NB4 (cell line): ENCODE measurements at places on chromosomes 6 and 20.
A peak's percentile ranks its signal among the peaks of the same experiment; 100 is the strongest.

GRCh38 chr20:23161968-23162696, 76.0 kb upstream of the CD93 start:
- DNase-seq: peak; percentile 68

GRCh38 chr20:2946988-2947961, 74.0 kb downstream of the PTPRA start:
- peak; percentile 94 for DNase-seq

- DNase-seq: no peak
Observed at GRCh38 chr6:16949716-16950115, 152.1 kb upstream of the STMND1 start.

DNA sequence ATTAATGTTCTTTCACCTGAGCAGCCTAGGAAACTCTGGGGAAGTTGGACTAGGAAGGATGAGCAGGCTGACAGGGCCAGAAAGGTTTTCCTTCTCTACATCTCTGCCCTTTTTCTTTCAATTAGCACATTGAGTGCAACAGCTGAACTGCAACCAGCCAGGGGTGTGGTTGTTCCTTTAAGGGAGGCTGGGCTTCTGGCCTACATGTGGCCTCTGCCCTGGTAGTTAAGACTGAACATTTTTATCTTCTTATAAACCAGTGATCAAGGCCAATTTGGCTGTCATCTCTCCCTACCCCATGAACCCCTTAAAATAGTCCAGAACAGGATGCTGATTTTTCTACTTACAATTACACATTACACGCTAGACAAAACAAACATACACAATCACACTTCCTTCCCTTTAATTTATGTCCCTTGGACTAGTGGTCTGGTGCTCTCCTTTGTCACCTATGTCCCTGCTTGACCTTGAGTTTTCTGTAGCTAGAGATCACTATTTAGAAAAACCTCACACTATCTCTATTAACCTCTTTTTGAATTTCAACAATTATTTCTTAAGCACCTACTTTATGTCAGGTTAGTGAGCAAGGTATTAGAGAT, 60.3 kb downstream of the RNF217 start:
- DNase-seq: no peak

- no peak for DNase-seq
Observed at GRCh38 chr6:52081237-52081636, 6.2 kb downstream of the PKHD1 start.

- DNase-seq: no peak
Observed at GRCh38 chr6:137167702-137168377, 5.6 kb downstream of the IL22RA2 start.

DNA sequence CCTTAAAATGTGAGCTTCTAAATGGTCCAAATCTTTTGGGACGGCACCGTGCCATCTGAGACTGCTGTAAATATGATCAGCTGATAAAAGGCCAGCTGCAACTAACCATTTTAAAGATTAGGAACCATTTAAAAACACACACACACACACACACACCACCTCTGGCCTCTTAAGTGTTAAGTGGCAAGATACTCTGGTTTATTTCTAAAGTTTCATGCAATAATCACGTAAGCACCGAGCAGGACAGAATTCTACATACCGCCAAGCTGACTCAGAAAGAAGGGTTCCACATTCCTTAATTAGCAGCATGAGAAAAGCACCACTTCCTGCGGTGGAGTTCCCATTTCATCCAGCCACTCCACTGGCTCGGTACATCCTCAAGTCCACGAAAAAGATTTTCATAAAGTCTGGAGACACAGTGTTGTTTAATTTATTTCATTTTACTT, 17.8 kb upstream of the ZNF217 start:
- peak; percentile 70 for DNase-seq

DNA sequence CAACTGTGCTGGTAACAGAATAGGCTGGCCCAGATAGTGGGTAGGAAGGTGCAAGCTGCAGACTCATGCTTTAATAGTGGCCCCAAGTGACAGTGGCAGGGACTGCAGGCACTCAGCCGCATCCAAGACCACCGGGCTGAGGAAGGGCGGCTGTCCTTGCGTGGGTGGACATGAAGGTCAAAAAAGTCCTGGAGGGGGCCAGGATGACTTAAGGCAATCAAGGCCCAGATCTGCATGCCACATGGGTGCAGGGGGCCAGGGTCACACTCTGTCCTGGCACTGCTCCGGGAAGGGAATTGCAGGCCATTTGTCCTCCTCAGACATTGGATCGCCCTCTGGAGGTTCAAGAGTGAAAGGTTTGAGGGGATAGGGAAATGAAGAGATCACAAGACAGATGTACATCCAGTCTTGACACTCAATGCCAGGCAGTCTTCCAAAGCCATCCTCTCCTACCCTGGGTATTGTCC, 10.4 kb upstream of the VNN2 start:
- peak; percentile 58 for DNase-seq

DNA sequence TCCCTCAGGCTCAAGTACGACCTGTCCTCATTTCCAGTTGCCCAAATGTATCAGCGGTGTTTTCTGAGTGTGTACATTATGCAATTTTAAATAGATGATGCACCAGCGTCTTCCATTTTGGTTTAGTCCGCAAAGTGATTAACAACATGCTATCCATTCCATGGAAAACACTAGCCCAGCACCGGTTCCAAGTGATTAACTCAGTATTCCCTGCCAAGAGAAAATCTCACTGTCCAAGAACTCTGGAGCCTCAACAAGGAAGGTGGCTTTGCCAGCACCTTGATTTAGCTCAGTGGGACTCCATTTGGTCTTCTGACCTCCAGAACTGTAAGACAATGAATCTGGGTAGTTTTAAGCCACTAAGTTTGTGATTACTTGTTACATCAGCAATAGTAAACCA, 107.2 kb downstream of the FOXC1 start:
- DNase-seq: no peak

- DNase-seq: peak; percentile 95
Observed at GRCh38 chr6:31660381-31661261, at the start of gene C6orf47. Gene C6orf47, minus strand, starts transcription at chr6:31660778. Its CDS starts 831 bp downstream, at chr6:31659947.

DNA sequence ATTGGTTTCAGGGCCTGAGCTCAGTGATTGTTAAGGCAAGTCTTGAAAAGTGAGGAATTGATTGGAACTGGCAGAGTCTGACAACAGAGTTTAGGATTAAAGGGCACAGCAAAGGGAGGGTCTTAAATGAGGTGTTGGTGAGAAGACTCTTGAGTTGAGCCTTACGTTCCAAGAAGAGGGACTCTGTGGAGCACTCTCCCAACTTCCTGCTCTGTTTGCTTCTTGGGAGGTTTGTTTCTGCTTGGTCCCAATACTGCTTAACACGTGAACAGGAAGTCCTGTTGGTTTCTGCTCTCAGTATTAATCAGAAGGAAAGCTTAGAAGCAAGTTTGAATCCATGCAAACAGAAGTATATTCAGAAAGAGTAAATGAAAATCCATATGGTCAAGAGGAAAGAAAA, 15.6 kb upstream of the SYNDIG1 start:
- no peak for DNase-seq

GRCh38 chr6:24584382-24584720, 61.6 kb downstream of the KIAA0319 start:
- DNase-seq: no peak

GRCh38 chr6:106564476-106564875, 64.8 kb downstream of the RTN4IP1 start:
- DNase-seq: no peak

DNA sequence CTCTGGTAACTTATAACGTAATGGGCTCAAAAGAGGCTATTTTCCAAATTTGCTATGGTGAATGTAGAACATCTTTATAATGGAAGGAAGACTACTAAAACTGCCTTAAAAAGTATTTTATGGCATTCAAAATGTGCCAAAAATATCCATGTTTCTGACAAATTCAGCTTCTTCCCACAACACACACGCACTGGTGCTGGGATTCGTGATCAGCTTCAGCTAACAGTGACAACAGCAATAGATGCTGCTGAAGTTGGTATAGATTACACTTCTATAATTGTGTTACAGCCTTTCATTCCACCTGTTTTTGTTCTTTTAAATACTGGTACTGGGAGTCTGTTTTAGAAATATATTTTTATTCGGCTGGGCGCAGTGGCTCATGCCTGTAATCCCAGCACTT, 19.0 kb downstream of the NUDT3 start:
- DNase-seq: no peak

DNA sequence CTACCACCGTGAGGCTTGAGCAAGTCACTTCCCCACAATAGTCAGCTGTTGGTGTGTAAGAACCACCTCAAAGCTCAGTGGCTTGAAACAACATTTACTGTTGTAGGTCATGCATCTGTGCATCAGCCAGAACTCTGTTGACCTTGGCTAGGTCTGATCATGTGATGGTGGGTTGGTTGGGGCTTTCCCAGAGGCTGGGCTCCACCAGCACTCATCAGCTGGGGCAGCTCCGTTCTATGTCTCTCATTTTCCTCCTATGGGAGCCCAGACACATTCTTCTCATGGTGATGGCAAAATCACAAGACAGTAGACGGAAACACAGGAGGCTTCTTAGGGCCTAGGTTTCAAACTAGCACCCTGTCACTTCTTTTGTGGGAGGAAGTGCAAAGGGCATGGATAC, 42.8 kb upstream of the PSMF1 start:
- no peak for DNase-seq

DNA sequence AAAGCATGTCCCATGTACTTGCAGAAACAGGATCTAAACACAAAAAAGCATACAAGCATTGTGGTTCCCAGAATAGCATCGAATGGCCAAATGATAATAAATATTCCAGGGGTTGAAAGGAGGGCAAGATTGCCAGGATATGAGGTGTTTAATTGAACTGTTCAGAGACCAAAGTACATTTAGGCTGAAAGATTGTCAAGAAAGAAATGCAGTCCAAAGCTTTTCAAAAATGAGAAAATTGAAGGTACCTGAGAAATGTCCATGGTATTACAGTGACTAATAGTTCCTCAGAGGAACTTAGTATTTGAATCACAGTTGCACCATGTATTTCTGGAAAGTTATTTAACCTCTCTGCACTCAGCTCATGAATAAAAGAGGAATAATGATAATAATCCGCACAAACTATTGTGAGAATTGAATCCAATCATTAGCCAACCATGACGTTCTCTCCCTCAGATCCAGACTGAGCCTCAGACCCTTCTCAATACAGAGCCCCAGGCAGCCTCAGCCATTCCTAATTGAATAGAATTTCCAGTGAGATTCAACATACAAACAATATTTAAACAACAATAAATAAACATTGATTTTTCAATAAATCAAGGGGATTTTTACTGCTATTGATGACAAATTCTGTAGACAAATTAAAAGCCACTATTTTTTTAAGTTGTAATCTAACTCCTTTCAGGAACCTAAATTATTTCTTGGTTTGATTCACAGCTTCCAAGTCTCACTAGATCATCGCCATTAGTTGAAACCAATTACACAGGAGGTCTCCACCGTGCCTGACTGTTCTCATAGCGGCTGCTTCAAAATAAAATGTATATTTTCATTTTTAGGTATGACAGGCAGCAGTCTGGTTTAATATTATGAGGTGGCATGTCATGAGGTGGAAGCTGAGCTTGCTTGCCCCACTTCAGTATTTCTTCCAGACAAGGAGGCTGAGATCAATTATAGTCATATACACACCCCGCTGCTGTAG, 144.3 kb upstream of the TENT5A start:
- no peak for DNase-seq

GRCh38 chr20:44264287-44264686, 17.2 kb downstream of the GDAP1L1 start:
- peak; percentile 38 for DNase-seq

DNA sequence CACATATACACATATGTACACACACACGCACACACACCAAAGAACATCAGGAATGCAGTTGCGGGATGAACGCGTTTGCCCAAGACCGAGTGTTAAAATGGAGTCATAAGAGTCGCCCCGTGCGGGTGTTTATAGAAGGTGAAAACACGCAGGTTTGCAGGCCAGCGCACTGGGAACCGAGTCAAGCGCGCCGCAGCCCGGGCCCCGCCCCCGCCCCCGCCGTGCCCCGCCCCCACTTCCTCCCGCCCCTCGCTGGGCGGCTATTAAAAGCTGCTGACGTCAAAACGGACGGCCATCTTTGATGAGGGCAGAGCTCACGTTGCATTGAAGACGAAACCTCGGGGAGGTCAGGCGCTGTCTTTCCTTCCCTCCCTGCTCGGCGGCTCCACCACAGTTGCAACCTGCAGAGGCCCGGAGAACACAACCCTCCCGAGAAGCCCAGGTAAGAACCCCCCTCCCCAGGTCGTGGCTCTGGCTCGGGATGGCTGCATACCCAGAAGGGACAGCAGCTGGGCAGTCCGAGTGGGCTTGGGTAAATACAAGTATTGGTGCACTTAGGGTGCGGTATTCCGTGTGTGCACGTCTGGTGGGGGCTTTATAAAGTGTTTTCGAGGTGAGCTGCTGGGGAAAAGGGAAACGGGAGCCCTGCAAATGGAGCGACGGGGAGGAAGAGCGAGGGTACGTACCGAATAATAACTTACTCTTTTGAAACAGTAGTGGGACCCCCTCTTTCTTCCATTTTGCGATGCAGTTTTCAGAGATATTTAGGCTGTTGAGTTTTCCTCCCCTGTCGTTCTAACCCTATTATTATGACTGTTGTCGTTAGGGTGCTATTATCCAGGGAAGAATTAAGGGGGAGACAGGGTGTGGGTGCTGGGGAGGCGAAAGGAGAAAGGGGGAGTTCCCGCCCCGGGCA, at the start of gene SNAP25:
SNAP25 (plus strand) TSS at position 295 of the 916 bp plus-strand sequence. CDS start 56,662 bp downstream, outside the sequence.
- DNase-seq: no peak

GRCh38 chr6:134549854-134550253, 231.9 kb upstream of the SGK1 start:
- DNase-seq: no peak

GRCh38 chr20:57396984-57397692, 5.9 kb downstream of the RBM38 start:
- DNase-seq: peak; percentile 38

GRCh38 chr6:29938746-29939508, 3.4 kb upstream of the HLA-A start:
- no peak for DNase-seq

GRCh38 chr20:37915800-37916570, 13.1 kb downstream of the VSTM2L start:
- no peak for DNase-seq
